ENCODE measurements at places on chromosomes 1 and 21.

DNA sequence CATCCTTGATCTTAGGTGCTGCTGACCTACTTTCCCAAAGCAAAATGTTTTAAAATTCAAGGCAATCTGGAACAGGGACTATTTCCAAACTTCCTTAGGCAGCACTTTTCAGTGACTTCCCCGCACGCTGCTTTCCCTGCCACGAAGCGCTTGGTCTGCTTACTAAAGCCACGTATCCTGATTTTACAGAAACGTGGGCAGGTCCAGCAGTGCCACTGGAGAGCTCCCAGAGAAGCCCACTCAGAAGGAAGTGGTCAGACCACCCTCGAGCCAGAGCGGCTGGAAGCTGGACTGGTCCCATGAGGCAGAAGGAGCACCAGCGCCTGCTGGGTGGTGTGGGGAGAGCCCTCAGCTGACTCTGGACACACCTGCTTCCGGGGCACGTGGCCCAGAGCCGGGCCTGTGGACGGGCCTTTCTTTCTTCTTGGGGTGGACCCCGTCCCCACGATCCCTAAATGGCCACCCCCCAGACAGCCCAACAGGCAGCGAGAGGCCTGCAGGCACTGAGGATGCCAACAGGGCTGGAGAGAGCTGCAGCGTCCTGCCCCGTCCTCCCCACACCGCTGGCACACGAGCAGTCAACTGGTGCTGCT lies 23.2 kb downstream of the PTTG1IP start:
- no peak for DNase-seq

- DNase-seq: no peak
Observed at GRCh38 chr1:235012436-235013210, 116.0 kb downstream of the TOMM20 start.

DNA sequence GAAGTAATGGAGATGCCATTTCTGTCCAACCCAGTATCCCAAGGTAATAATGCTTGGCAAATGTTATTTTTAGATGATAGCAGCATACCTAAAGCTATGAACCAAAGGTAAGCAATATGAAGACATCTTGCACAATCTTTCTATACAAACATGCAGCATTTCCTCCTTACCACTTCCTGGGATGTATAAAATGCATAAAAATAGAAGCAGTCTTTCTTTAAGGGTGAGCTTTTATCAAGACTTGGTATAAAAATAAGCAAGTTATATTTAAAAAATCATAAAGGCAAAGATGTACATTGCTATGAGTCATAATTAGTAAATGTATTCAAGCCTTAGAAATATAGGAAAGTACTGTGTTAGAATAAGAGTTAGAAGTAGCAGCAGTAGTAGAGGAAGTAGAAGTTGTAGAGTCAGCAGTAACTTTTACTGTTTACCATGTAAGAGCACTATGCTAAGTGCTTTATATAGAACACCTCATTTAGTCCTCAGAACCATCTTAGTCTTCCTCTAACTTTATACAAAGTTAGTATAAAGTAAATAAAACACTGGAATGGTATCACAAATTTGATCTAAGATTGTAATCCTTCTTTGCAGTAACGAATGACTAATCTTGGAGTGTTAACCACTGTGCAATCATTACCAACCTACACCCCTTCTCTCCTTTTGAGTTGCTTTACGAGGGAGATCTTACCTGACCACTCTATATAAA lies 371.3 kb downstream of the VAV3 start:
- DNase-seq: no peak

DNA sequence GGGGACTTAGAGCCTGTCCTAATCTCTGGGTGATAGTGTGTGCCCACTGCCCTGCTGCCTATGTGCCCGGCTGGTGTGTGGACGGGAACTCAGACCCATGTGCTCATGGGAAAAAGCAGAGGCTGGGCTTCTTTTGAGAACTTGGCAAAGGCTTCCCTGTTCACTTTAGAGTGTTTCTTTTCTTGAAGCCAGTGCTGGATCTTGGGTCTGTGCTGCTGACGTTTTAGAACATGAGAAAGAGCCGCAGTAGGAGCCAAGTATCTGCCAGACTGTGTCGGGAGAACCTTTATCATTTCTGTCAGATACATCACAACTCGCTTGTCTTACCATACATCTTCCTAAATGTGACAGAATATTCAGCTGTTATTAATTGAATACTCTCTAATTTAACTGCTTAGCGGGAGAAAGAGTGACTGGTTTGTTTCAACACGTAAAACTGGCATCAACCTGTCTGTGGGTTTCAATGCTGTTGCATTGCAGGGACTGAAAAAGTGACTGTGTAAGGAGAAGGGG lies 195.2 kb downstream of the PBX1 start:
- DNase-seq: no peak

DNA sequence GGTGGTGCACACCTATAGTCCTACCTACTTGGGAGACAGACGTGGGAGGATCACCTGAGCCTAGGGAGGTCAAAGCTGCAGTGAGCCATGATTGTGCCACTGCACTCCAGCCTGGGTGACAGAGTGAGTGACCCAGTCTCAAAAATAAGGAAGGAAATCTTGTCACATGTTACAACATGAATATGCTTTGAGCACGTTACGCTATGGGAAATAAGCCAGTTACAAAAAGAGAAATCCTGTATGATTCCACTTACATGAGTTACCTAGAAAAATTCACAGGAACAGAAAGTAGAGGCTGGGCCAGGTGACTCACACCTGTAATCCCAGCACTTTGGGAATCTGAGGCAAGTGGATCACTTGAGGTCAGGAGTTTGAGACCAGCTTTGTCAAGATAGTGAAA lies 6.7 kb upstream of the PADI6 start:
- DNase-seq: no peak

GRCh38 chr1:19676438-19676922 lies 11.8 kb downstream of the HTR6 start:
- DNase-seq: no peak

- DNase-seq: peak; percentile 39
Observed at GRCh38 chr1:201530741-201531531, 8.0 kb upstream of the NAV1 start.

Data from OCI-LY7 (cell line).